Upper lobe of right lung (tissue), 1 donor: ENCODE measurements at places on chromosomes 1 and 21. TPM values are rescaled to one million over a fixed set of nuclear protein-coding genes. Genes with fewer than 3 reads are reported as not detected.

DNA sequence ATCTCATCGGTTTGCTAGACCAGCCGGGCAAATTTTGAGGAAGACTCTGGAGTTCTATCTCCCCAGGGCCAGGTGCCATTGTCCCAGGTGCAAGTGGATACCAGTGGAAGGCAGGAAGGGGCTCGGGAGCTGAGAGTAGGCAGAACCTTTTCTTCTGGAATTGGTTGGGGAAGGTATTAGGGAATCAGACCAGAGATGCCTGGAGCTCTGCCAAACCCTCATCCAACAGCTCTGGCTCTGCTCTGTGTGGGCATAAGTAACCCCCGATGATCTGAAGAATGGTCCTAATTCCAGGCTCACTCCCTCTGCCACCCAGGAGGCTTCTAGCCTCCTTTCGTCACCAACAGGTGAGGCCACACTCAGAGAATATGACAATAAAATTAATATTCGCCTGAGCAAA lies 69.9 kb downstream of the PGBD5 start:
- no peak overlapping the region for H3K27ac ChIP-seq
- no peaks in the 10 kb centered on the region for H3K27me3 ChIP-seq
- H3K4me3 ChIP-seq: no peak overlapping the region
- no peaks in the 10 kb centered on the region for H3K36me3 ChIP-seq

GRCh38 chr1:110502402-110503151 lies 16.4 kb downstream of the KCNA10 start:
- no peaks in the 10 kb centered on the region for H3K4me1 ChIP-seq
- no peak for DNase-seq
- no peaks in the 10 kb centered on the region for H3K36me3 ChIP-seq
- no peak overlapping the region for H3K4me3 ChIP-seq

DNA sequence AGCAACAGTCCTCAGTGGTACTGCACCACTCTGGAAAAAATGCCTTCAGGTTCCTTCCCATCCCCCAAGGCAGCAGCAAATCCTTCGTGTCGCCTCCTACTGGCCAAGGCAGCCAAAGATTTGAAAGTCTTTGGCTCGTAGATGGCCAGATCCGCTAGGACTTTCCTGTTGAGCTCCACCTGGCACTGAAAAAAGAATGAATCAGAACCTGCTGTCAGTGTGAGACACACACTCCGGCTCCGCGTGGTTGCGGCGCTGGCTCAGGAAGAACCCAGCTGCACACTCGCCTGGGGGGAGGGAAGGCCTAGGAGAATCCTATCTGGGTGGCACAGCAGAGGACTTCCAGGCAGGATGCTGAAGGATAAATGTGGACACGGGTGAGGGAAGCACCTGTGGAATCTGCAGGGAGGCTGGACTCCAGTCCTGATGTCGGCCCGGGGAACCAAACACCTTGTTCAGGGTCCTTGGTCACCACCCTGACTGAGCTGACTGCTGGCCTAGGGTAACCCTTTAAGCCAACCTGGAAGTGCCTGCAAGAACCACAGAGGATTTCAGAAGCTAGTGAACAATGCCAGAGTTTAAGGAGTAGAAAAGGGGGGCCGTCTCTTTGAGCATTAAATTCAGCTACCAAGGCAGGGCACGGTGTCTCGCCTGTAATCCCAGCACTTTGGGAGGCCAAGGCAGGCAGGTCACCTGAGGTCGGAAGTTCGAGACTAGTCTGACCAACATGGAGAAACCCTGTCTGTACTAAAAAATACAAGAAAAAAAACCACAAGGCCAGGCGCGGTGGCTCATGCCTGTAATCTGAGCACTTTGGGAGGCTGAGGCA lies 3.2 kb upstream of the CCNL2 start:
- DNase-seq: no peak
- no peak overlapping the region for H3K27ac ChIP-seq
- no peak overlapping the region for H3K4me3 ChIP-seq
- H3K4me1 ChIP-seq: peaks cover 30% of the 10 kb centered on the region
- peaks cover 60% of the 10 kb centered on the region for H3K36me3 ChIP-seq

GRCh38 chr1:114159941-114160340 lies 6.3 kb upstream of the SYT6 start:
- no peaks in the 10 kb centered on the region for H3K36me3 ChIP-seq
- H3K27me3 ChIP-seq: peaks cover 33% of the 10 kb centered on the region
- peaks cover under 1% of the 10 kb centered on the region for H3K4me1 ChIP-seq
- no peak for DNase-seq
- H3K4me3 ChIP-seq: no peak overlapping the region

Gene AK4
- total RNA-seq: 4.6 TPM
